ENCODE measurements at places on chromosomes 1 and 21.

GRCh38 chr21:42102991-42103390 lies 31.9 kb downstream of the UMODL1 start:
- DNase-seq = no peak

- DNase-seq = no peak
Observed at GRCh38 chr1:175250027-175250426, 57.5 kb upstream of the KIAA0040 start.

GRCh38 chr1:9611716-9612115 lies 23.0 kb downstream of the TMEM201 start:
- no peak for DNase-seq

- peak; percentile 49 for DNase-seq
Observed at GRCh38 chr1:193479187-193479586, 292.8 kb upstream of the B3GALT2 start.

- no peak for DNase-seq
Observed at GRCh38 chr1:75616436-75617433, 5.8 kb upstream of the SLC44A5 start.

GRCh38 chr1:39564340-39564739 lies 12.2 kb downstream of the PABPC4 start:
- DNase-seq = no peak

DNA sequence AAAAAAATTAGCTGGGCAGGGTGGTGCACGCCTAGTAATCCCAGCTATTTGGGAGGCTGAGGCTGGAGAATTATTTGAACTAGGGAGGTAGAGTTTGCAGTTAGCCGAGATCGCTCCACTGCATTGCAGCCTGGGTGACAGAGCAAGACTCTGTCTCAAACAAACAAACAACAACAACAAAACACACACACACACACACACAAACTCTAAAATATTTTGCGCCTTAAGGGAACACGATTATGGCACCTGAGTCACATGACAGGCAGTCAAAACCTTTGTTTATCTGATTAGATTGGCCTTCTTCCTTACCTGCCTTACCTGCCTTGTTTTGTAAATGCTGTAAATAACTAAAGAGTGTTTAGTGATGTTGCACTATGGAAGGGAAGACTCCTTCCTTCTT lies 20.6 kb upstream of the WNT2B start:
- no peak for DNase-seq

DNA sequence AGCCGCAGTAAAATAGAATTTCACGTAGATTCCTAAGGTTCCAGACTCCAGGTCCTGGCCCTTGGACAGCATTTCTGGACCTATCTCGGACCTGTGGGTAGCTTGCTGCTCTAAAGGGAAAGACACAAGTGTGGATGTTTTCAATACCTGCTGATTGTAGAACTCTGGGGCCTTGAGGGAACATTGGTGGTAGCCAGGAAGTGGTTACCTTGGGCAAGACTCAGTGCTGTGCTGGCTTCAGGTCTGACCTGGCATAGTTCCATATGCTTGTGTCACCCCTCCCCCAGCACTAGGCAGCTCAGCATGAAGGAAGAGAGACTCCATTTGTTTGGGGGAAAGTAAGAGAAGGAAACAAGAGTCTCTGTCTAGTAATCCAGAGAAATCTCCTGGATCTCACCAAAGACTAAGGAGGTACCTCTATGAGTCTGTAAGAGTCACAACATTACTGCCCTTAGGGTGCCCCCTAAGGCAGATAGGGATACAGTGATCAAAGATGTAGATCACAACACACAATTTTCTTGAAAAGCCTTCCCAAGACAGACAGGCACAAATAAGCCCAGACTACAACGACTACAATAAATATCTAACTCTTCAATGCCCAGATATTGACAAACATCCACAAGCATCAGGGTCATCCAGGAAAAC lies 398.8 kb downstream of the TGFB2 start:
- DNase-seq = no peak

DNA sequence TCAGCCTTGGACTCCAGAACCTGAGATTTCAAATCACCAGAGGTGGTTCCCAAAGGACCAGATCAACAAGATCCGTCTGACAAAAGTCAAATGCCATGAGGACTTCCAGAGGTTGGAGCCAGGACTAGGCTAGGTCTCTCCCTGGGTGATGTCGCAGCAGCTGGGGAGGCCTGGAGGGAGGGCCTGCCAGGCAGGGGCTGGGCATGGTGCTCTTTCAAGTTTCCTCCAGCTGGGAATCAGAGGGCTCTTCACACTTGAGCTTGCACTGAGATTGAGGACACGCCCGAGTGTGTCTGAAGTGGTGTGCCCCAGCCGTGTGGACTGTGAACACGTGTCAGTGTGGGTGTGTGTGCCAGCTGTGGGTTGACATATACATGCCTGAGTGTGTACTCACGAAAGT lies 21.3 kb upstream of the RSPO1 start:
- DNase-seq = no peak

DNA sequence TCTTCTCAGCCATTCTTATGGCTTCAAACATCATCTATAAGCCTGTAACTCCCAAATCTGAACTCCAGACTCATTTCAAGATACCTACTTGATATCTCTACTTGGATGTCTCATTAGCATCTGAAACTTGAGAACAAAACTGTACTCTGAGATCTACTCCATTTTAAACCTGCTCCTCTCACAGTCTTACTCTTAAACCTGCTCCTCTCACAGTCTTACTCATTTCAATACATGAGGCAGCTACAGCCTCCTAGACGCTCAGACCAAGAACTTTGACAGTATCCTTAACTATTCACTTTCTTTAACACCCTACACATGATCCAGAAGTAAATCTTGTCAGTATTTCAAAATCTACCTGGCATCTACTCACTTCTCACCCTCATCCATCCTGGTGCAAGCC lies 54.3 kb downstream of the NBPF6 start:
- DNase-seq = no peak

DNA sequence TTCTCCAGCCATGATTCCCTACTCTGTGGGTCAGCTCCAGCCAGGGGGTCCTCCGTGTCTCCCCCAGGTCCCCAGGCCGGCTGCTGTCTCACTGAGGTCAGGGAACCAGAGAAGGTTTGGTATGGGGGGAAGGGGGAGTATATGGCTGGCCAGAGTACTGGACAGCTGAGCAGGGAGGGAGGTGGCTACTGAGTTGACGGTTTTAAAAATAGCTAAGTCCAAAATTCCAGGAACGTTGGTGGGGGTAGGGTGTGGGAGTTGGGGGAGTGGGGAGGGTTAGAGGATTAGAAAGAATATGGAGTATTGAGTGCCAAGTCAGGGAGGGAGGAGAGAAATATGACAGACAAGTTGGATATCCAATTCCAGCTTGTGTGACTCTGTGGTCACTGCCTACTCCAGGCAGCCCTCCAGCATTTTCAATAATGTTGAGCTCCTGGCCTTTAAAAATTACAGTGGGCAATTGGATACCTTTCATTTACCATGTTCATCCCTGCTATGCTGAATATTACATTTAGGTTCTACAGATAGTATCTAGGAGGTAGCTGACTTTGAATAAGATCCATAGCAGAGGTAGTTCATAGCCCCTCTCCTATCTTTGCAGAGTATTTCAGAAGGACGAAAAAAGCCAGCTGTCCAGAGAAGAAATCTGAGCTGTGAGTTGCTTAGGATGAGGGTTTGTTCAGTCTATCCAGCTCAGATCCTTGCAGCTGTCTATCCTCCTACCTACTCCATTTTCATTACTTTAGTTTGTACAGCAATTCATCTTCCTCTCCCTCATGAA lies at the start of gene HJV:
Gene HJV (minus strand): TSS at position 114 of the 781 bp plus-strand sequence. CDS start 1,504 bp downstream, outside the sequence.
- no peak for DNase-seq

DNA sequence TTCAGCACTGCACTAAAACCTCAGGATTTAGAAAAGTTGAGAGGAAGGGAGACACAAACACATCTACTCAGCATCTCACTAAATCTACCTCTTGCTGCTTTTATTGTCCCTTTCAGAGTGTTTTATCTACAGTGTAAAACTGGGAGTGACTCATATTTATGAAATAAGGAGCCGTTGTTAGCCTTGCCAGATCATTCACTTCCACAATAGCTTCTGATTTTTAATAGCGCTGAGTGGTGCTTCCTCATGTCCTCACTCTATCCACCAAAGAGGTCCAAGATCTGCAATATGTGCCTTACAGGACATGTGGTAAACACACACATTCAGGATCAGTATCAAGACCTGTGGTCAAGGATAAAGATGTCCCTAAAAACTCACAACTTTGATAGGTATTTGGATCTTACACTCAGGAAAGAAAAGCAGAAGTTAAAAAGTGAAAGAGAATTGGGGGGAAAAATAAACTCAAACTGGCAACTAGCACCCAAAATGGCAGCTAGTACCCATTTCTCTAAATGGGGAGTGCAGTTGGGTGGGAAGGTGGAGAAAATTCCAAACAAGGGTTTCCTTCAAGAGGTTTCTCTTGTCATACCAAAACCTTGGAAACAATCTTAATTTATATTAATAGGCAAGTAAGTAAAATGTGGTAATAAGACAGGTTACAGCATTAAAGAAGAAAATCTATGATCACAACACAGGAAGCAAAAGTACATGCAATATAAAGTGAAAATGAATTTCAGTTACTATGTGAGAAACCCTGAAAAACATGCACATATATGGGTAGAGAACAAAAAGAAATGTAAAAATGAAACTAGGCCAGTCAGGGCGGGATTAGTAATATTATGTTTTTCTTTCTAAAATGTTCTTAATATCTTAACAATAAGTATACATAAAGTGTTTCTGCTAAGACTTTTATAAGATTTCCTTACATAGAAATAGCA lies 15.9 kb downstream of the DUSP10 start:
- no peak for DNase-seq
